MG63 (cell line): ENCODE measurements at places on chromosomes 2 and 18. TPM values are rescaled to one million over a fixed set of nuclear protein-coding genes. Genes with fewer than 3 reads are reported as not detected.

Gene CEP76
- total RNA-seq, result 3.6 and 6.6 TPM in 2 replicates

DNA sequence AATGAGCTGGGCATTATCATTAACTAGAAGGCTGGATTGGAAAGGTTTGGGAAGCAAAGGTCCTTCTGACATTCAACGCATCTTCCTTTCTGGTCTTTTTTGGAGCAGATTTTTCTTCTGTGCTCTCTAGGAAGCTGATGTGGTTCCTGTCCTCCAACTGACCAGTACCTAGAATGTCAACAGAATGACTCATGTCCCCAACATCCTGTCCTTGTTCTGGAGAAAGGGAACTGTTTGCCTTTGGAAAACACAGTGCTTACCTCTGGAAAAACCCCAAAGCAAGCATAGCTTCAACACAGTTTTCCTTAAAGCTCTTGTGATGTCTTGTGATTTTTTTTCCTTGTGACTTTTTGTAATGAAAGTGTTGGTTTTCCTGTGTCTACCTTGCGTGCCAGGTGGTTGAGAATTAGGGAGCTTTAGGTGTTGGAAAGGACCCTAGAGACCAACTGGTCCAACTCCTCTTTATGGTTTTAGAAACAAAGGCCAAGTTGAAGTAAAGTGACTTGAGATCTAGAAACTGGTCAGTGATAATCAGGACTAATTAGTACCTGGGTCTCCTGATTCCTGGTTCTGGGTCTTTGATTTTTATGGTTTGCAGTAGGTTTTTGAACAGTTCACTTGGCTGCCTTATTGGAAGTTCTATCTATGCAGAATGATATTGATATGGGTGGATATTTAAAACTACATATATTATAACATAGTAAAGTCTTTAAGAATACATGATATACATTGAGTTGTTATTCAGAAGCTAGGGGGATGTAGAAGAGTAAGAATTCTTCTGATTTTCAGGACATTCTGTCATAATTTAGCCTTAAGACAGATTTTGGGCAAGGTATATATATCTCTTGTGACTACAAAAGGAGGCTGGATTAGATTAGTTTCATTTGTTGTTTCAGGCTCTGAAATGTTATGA is 70.5 kb downstream of the FMNL2 start:
- DNase-seq, result no peak

GRCh38 chr2:2708575-2709430 is 377.7 kb upstream of the MYT1L start:
- DNase-seq, result no peak

DNA sequence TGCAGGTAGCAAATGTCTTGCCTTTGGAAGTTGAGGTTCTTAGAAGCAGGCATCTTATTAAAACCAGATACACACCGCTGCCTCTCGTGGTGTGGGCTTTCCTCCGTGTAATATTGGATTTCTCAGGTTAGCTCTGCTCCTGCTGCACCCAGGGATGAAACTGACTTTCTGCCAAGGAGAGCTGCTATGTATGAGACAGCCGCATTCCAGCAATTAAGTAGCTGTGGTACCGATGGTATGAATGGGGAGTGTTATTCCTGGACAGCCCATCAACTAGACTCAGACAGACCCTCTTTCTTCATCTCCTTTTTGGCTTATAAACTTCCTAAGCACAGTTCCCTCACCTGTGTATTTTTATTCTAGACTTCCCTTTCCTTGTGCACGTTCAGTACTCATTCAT is 6.8 kb upstream of the EHD3 start:
- no peak for DNase-seq

GRCh38 chr2:68292108-68292710 is 27.5 kb downstream of the CNRIP1 start:
- no peak for DNase-seq

- no peak for DNase-seq
These were observed 416.6 kb downstream of the PLCL1 start for GRCh38 chr2:198220763-198221610.
